Fibroblast of the aortic adventitia (primary cell): ENCODE measurements at places on chromosomes 1 and 21.

DNA sequence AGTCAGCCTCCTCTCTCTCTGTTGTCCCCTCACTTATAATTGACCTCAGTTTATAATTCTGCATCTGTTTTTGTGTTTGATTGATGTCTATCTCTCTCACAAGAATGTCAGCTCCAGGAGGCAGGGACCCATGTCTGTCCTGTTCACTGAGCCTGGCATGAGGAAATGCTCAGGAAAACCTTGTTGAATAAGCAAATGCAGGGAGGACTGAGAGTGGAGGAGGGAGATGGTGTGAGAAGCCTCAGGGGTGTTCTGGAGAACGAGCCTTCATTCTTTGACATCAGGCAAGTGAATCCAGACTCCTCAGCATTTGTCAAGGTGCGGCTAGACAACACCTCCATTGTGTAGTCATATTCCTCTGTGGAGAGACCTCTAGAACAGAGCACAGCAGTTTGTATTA is 45.5 kb downstream of the MAN1C1 start:
- no peak for DNase-seq

- peak; percentile 89 for DNase-seq
Measured at GRCh38 chr1:14521622-14522021, 76.9 kb upstream of the KAZN start.

GRCh38 chr1:221797506-221797905 is 55.6 kb upstream of the DUSP10 start:
- no peak for DNase-seq

DNA sequence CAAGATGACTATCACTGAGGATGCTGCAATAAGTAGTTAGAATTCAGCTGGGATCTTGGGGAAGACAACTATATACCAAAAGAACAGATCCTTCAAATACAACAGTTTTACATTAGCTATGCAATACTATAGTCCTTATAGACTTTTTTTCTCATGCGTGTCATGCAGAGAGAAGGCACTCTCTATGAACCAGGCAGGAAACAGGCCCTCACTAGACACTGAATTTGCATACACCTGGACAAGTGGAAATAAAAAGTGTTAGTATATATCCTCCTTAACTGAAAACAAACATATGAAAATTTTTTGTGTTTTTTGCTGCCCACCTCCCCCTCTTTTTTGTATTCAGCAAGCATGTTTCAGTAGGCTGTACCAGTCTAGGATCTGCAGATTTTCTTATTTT is 29.9 kb downstream of the TMCO1 start:
- DNase-seq = no peak

GRCh38 chr1:218735436-218736032 is 390.4 kb downstream of the TGFB2 start:
- DNase-seq = peak; percentile 99

DNA sequence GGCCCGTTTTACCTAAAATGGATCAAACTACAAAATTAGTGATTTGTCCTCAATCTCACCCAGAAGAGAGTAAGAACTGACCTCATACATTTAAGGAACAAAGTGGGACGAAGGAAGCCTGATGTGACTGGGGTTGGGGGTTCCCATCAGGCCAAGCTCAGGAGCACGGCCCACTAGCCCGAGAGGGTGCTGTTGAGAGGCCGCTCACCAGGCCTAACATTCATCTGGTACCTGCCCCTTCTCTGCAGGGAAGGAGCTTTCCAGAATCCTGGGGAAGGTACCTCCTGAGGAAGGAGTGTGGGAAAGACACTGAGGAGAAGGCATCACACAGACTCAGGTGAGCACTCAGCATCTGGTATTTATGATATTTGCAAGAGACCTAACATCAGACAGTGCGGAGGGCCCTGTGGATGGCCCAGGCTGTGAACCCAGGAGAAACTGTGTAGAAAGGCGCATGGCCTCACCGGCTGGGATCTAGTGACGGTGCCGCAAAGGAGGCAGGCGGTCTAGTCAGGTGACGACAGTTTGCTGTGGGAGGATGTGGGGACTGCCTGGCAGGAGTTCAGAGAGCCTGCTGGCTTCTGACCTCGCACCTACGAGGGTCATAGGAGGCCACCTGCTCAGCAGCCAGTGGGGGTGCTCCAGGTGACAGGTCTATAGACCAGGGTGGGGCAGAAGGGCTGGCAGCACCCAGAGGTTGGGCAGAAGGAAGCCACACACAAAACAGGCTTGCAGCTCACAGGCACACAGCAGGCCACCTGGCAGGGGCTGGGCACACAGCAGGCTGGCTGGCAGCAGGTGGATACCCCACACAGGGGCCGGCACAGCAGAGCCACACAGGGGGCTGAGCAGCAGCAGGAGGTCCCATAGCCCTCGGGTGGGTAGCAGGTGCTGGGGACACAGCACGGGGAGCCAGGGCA is 543 bp downstream of the KRTAP12-4 start:
- no peak for DNase-seq

DNA sequence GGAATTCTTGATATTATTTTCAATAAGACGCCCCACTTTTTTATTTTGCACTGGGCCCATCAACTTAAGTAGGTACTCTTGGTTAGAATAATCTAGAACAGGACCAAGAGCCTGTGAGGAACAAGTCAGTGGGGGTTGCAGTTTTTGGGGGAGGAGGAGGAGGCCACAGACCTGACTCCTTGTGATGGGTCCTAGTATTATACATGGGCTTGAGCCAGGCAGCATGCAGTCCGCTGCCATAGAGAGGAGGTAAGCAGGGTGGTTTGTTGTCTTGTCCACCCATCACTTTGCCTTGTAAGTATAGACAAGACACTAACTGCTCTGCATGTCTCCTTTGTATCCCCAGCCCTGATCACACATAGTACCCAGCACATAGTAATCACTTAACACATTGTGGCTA is 24.5 kb downstream of the ROR1 start:
- DNase-seq = no peak

- no peak for DNase-seq
Measured at GRCh38 chr1:243269461-243269801, 13.6 kb downstream of the SDCCAG8 start.

GRCh38 chr1:205451202-205451601 is 4.6 kb downstream of the BLACAT1 start:
- DNase-seq = no peak

GRCh38 chr1:42311138-42311537 is 23.9 kb downstream of the FOXJ3 start:
- DNase-seq = no peak

DNA sequence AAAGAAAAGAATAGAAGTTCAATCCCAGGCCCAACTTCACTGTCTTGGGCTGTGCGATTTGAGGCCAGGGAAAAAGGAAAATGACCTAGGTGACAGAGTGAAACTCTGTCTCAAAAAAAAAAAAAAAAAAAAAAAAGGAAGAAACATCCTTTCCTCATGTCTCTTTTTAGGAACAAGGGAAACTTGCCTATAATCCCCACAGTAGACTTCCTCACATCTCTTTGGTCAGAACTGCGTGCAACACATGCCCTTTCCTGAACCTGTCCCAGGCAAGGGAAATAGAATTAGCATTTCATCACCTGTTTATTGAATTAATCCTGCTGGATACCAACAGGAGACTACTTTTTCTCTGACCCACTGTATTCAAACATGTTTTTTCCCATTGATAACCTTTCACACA is 2.3 kb downstream of the DCST1 start:
- no peak for DNase-seq

GRCh38 chr21:42176859-42177258 is 42.1 kb upstream of the ABCG1 start:
- DNase-seq = peak; percentile 47

- DNase-seq = peak; percentile 48
Measured at GRCh38 chr1:162689745-162690671, 57.7 kb downstream of the DDR2 start.

DNA sequence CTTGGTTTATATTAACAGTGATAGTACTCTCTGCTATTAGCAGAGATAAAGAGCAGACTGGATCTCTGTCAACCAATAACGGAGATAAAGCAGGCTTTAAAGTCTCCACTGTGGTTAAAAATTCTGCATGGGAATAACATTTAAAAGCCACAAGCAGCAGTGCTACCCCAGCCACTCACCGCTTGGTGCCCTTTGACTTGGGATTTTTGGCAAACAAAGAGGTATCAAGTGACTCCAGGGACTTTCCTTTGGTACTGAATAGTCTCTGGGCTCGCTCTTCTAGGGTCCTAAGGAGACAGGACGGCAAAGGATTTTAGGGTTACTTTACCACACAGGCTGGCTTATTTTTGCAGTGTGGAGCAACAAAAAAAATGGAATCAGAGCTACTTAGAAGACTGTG is 11.3 kb downstream of the SF3A3 start:
- no peak for DNase-seq

- DNase-seq = no peak
Measured at GRCh38 chr21:43204638-43205037, 35.8 kb downstream of the CRYAA start.

DNA sequence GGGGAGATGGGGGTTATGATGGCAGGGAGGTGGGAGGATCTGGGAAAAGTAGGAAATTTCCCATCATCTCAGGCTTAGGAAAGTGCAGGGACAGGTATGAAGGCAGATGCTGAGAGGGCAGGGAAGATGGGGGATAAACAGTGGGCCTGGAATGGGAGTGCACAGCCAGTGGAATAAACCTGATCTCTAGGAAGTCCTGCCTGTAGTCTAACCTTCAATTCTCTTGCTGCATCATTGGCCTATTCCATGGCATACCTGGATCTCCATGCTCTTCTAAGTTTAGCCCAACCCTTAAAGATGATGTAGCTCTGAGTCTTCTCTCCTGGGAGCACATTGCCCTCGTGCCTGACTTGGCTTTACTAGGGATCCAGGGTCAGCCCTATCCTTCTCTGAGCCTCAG is 2.7 kb downstream of the BCAN start:
- DNase-seq = no peak

DNA sequence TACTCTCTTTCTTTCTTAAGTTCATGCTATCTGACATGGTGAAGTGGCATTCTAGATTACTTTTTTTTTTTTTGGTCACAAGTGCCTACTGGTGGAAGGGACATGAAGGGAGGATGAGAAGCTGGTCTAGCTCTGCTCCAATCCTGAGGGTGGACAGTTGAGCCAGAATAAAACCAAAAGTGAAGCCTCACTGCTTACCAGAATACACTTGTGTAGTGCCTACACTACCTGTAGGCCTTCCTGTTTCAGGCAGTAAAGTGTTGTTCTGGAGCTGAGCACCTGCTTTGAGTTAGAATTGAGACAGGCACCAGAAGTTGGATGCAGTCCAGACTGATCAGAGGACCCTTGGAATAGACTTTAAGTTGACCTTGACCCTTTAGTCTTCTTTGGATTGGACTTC is 40.4 kb upstream of the APOBEC4 start:
- no peak for DNase-seq

GRCh38 chr21:42112857-42113256 is 41.7 kb downstream of the UMODL1 start:
- peak; percentile 35 for DNase-seq

- no peak for DNase-seq
Measured at GRCh38 chr1:243487649-243488227, 231.9 kb downstream of the SDCCAG8 start.

DNA sequence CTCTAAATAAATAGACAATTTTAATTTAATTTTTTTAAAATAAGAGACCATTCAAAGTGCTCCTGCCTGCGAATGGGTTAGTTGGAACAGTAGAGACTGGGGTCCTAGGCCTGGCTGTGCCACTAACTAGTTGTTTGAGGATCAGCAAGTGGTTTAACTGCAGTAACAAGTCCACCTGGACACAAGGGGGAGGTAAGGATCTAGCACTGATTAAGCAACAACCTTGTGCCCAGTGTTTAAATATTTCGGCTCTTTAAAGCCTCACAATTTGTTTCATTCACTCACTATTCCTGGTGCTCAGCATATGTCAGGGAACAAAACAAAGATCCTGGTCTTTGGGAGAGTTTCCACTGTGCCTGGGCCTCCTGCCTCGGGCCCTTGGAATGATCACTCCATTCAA is 1.6 kb upstream of the AGT start:
- DNase-seq = no peak

DNA sequence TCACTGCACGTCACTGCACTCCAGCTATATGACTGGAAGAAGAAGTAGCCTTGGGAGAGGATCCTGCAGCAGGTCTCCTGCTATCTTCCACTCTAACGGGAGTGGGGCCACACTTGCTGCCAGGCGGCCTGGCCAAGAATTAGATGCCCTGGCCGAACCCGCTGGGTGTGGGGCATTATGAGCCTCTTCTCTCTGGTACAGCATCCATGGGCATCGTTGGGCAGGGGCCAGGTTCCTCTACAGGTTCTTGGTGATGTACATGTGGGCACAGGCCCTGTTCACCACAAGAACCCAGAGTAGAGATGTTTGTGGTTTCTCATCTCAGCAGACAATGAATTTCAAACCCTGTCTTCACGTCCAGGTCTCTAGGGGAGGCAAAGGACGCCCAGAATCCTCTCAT is 370.5 kb downstream of the NPHP4 start:
- DNase-seq = no peak

GRCh38 chr1:35215346-35215745 is 22.4 kb upstream of the SFPQ start:
- no peak for DNase-seq

DNA sequence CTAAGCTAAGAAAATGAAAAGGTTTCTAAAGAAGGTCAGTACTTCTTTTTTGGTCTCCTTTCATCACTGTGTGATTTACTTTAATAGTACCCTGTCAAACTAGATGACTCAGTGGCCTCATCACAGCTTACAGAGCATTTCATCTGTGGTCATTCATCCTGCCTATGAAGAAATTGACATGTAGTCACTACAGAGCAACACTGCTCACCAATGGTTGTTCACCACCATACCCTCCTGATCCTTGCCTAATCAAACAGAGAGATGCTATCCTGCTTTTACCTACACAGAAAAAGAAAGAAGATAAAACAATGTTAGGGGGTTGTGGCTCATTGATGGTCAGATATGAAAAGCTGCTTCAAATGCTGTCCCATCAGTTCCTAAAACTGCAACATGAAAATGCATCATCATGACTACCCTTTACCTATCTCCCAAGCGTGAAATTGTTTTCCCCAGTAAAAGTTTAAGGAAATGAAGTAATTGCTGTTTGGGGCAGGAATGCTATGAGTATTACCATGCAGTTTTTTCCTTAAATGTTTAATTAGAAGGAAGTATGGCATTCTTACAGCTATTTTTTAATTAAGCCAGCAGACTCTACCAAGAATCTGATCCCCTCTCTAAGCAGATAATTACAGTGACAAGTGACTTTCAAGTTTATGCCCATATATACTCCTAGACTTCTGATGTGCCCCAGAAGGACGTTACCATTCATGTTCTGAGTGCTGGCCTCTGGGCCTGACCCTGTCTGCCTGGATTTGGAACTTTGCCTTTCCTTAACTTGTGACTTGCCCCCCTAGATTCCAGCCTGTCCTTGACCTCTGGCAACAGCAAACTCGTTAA is 46.1 kb upstream of the FBXO28 start:
- peak; percentile 15 for DNase-seq

GRCh38 chr1:66246351-66247269 is 287.3 kb upstream of the SGIP1 start:
- DNase-seq = no peak

- DNase-seq = peak; percentile 56
Measured at GRCh38 chr1:214546886-214547641, 4.3 kb downstream of the PTPN14 start.

- DNase-seq = peak; percentile 49
Measured at GRCh38 chr1:228166170-228166936, 749 bp downstream of the IBA57 start.

- DNase-seq = no peak
Measured at GRCh38 chr1:58964428-58964827, 180.6 kb upstream of the JUN start.
